ENCODE measurements at places on chromosomes 12 and 14.

DNA sequence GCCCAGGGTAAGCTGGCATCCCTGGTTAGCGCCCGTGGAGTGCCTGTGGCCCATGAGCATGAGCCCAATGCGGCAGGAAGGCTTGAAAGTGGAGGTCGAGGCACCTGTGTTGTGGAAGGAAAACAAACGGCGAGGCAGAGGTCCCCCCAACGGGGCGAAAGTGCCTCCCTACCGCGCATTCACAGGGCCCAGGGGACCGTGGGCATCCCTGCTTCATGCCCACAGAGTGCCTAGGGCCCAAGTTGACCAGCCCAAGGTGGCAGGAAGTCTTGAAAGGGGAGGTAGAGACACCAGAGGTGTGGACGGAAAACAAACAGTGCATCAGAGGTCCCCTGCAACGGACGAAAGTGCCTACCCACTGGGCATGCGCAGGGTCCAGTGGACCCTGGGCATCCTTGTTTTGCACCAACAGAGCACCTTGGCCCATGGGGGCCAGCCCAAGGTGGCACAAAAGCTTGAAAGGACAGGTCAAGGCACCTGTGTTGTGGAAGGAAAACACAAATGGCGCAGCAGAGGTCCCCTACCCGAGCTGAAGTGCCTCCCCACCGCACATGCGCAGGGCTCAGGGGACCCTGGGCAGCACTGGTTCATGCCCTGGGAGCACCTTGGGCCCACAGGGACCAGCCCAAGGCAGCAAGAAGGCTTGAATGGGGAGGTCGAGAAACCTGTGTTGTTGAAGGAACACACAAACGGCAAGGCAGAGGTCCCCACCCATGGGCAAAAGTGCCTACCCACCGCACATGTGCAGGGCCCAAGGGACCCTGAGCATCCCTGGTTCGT lies 377.5 kb downstream of the ALG10 start:
- peak; percentile 1 for DNase-seq

DNA sequence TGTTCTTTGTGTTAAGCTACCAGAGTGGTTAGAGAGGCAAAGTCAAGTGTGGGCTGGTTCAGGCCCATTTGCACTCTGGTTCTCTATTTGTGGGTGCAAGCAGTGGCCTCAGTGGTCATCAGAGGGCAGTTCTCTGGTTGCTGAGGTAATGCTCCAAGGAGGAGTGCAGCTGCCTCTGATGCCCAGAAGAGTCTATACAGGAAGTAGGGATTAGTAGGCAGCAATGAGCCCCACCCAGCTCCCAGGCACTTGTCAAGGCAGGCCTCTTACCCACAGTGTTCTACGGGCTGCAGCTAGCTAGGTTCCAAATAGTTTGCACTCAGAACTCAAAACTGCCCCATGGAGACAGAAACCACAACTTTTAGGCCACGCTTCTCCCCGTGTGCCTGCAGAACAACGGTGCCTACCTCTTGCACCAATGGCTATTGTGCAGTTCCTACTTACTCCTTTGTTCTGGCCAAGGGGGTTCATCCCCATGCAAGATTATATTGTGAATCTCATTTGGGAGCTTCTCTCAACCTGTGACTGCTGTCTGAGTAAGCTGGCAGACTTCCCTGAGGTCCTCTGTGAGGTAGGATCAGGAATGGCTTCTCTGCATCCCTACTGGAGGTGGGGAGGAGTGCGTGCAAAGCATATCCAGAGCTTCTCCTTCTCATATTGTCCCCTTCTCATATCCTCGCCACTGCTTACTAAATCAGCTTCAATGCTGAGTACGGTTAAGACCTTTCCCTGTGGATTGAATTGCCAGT lies 410.3 kb upstream of the LMO3 start:
- DNase-seq = no peak

DNA sequence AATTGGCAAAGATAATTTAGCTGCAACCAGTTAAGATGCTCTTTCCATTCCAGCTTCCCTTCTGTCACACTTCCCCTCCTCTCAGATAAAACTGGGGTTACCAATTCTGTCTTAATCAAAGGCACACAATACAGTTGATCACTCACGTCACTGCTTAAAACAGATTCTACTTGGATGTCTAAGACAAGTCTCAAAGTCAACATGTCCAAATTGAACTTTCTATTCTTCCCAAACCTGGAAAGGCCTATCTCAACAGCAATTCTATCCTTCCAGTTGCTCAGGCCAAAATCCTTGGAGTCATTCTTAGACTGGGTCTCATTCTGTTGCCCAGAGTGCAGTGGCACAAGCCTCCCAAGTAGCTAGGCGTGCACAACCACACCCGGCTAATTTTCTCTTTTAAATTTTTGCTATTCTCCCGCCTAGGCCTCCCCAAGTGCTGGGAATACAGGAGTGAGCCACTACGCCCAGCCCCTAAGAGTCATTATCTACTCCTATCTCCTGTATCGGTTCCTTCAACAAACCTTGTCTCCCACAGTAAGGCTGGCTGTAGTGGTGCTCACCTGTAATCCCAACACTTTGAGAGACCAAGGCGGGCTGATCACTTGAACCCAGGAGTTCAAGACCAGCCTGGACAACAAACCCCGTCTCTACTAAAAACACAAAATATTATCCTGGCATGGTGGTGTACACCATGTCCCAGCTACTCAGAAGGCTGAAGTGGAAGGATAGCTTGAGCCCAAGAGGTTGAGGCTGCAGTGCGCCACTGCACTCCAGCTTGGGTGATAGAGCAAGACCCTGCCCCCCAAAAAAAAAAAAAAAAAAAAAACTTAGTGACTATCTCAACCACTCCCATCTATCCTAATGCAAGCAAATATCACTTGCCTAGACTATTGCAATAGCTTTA lies 4.7 kb downstream of the RPS29 start:
- no peak for DNase-seq

GRCh38 chr14:46940611-46941010 lies 289.0 kb upstream of the RPL10L start:
- DNase-seq = no peak

DNA sequence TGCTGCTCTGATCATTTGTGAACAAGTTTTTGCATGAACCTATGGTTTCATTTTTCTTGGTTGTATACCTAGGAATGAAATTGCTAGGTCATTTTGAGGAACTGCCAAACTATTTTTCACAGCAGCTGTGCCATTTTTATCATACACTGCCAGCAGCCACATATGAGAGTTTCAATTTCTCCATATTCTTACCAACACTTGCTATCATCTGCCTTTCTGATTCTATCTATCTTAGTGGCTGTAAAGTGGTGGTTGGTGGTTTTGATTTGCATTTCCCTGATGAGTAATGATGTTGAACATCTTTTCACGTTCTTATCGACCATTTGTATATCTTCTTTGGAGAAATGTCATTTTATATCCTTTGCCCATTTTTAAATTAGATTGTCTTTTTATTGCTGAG lies 146.1 kb downstream of the C12orf75 start:
- no peak for DNase-seq

- DNase-seq = no peak
These were observed 11.9 kb upstream of the DNAH10 start for GRCh38 chr12:123750159-123750656.

- DNase-seq = peak; percentile 25
These were observed 32.5 kb upstream of the PLEKHG6 start for GRCh38 chr12:6277982-6278438.

- DNase-seq = no peak
These were observed 461.4 kb downstream of the NRXN3 start for GRCh38 chr14:78631551-78631950.
